ENCODE measurements at places on chromosomes 11 and 22.

DNA sequence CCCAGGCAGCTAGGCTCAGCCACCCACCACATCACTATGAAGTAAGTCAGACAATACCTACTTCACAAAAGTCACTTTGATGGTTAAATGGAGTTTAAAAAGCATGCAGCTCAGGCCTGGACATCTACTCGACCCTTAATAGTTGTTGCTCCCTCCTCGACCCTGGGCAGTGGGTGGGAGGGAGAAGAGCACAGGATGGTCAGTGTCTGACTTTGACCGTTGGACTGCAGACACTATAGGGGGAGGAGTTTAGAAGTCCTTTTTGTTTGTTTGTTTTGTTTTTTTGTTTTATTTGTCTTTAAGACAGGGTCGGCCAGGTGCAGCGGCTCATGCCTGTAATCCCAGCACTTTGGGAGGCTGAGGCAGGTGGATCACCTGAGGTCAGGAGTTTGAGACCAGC, 38.6 kb upstream of the XBP1 start:
- no peak for ATAC-seq

DNA sequence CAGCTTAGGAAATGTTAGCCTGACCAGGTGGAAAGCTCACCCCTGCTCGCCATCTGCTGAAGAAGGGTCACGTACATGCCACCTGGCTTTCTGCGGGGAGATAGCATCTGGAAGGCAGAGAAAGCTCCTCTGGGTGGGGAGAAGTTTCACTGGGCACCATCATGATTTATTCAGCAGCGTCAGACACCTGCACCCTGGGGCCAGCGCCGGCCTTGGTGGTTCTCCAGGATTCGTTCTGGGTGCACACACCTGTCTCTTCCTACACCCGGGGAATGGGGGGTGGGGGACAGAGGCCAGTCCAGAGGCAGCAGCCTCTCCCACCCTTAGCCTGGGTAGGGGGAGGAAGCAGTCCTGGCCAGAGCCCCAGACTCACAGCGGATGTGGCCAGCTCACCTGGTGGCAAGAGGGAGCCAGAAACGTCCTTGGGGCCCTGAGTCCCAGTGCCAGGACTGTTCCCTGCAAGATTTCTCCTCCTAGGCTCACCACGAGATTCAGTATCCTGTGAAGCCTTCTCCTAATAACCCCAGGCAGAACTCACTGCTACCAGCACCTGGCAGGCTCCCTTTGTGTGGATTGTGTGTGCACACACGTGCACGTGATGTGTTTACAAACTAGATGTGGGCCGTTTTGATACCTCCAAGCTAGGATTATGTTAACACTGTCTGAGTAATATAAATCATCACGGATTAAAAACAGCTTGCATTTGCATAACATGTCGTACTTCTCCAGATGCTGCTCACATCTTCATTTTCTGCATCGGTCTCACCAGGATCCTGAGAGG, 17.3 kb upstream of the RASD2 start:
- no peak for ATAC-seq

DNA sequence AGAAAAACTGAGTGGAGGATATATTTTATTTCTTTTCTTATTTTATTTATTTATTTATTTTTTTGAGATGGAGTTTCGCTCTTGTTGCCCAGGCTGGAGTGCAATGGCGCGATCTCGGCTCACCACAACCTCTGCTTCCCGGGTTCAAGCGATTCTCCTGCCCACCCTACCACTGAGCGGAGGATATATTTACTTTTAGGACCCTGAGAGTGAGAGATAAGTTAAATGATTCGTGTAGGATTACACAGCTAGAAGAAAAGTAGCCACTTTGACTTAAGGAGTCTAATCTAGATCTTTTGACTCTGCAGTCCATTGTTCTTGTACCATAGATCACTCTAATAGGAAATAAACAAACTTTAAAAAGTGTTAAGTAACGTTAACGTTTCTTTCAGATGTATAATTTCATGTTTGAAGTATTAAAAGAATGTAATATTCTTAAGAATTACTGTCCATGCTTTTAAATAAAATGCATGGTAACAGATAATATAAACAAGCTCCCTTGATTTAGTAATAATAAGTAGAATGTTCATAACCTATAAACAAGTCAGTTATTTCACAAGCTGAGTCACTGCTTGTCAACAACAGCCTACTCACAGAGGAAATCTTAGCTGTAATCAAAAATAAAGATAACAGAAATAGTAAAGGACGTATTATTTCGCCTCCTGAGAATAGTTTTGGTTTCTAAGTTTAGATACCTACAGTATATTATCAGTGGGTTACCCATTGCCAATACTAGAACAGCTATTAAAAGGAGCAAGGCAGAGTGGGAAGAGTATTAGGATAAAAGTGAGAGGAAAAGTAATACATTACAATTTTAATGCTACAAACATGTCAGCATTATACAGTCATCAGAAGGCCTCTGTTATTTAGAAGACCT, 18.6 kb downstream of the USP47 start:
- ATAC-seq, result peak; percentile 48

- ATAC-seq, result no peak
These were observed 2.7 kb upstream of the PPP6R3 start for GRCh38 chr11:68457898-68458249.

GRCh38 chr11:120178561-120179056, 32.2 kb upstream of the OAF start:
- ATAC-seq, result no peak

GRCh38 chr11:115886422-115886733, 382.2 kb upstream of the CADM1 start:
- no peak for ATAC-seq

DNA sequence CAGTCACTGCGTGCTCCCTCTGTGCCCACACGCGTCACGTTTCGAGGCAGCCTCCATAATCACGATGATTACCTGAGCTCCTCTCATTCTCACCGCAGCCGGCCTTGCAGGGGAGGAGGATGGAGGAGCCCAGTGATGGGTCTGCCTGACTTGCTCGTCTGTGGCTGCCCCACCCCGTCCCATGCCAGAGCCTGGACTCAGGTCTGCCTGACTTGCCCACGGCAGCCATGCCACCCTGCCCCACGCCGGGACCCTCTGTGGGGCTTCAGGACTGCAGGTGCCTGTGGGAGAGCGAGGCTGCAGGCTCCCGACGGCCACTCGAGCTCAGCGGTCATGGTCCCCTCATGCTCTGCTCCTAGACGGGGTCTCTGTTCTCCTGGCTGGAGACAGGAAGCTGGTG, 1025.1 kb downstream of the BRD1 start:
- ATAC-seq, result no peak

- ATAC-seq, result no peak
These were observed 48.5 kb downstream of the MS4A13 start for GRCh38 chr11:60563553-60564235.

- ATAC-seq, result no peak
These were observed 624.5 kb downstream of the OPCML start for GRCh38 chr11:132907651-132908413.

GRCh38 chr11:108672113-108672512, 7.2 kb downstream of the DDX10 start:
- no peak for ATAC-seq

- no peak for ATAC-seq
These were observed 43.2 kb upstream of the ACCSL start for GRCh38 chr11:44004452-44005062.

DNA sequence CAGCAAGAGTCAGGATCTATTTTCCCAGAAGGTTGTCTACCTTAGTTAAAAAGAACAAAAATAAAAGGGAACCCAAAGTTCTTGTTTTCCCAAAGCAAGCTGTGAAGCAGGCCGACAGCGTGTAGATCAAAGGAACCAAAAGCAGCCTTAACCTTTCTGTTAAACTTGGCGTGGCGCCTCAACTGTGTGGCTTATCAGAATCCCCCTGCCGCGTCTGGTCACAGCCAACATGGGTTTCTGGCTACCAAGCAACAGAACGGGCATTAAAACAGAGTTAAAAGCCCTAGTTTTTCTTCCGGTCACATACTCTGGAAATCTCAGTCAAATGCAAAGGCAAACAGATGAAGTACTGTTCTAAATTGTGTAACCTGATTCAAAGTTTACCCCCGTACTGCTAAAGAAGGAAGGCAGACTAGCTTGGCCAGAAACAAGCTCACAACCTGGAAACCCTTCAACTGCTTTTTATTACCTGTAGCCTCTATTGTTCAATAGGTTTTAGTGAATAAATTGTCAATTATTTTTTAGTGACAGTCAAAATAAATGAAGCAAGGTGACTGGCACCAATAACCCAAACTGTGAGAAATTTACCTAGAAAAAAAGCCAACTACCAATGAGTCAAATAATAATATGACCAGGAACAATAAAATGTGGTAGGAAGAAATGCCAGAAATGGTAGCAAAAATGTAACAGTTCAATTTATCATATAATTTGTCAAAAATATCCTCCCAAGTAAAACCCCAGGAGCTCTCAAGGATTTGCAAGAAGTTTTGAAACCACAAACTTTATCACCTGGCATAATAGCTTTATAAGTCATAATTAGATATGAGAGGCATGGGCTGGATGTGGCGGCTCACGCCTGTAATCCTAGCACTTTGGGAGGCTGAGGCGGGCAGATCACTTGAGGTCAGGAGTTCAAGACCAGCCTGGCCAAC, 21.4 kb downstream of the CHKA start:
- ATAC-seq, result peak; percentile 41

DNA sequence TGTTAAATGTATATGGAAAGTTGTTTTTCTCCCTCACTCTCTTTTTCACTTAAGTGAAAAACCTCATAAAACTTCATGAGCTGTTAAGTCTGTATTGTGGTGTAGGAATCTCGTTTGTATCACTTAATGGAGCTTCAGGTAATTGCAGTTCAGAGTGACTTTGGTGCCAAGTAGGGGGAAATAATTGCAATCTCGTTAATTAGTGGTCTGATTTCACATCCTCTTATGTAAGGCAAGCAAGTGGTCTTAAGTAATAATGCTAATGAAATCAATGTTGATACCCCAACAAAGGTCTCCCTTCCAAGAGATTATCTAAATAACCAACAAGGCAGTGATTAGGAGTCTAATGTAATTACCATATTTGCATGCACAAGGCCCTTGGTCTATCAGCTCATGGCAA, 174.2 kb upstream of the SORL1-AS1 start:
- ATAC-seq, result no peak

- ATAC-seq, result no peak
These were observed 36.9 kb downstream of the CHRDL2 start for GRCh38 chr11:74694136-74694930.

- ATAC-seq, result no peak
These were observed 110.6 kb upstream of the BID start for GRCh38 chr22:17884893-17885292.

DNA sequence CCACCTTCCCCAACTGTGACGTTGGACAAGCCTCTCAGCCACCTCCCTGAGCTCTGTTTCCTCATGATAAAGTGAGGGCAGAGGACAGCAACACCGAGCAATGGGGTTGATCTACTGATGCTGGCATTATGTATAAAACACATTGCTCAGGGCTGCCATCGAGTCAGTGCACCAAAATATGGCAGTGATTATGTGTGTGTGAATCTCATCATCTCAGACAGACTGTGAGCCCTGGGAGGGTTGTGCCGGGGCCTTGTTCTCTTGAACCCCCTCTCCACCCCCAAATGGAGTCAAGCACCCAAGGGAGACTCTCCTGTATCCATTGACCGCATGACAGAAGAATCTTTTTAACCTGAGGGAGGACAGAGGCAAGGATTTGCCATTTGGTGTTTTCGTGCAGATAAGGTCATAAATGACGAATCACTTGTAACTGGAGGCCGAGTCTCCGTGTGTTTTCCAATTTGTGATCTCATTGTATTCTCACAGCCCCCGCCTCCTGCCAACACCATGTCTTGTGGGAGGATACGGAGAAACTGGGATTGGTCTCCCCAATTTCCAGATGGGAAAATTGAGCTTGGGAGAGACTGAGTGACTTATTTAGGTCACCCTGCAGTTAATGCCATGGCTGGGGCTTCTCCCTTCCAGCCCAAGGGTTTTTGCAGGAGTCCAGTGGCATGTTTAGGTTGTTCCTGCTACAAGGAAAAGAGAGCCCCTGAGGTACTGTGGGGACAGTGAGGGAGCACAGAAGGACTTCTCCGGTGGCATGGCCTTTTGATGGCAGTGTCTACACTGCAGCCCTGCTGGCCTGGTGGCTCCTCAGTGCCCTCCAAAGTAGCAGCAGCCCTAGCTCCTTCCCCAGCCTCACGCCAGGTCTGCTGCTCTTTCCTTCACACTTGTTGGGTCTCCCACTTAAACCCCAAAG, 52.4 kb downstream of the CHRDL2 start:
- ATAC-seq, result no peak

- peak; percentile 92 for ATAC-seq
These were observed 7.7 kb downstream of the RIN1 start for GRCh38 chr11:66328302-66329144.

- ATAC-seq, result no peak
These were observed 35.4 kb downstream of the SDHD start for GRCh38 chr11:112121981-112122615.

GRCh38 chr11:71338801-71339395, 86.5 kb upstream of the SHANK2 start:
- ATAC-seq, result no peak

DNA sequence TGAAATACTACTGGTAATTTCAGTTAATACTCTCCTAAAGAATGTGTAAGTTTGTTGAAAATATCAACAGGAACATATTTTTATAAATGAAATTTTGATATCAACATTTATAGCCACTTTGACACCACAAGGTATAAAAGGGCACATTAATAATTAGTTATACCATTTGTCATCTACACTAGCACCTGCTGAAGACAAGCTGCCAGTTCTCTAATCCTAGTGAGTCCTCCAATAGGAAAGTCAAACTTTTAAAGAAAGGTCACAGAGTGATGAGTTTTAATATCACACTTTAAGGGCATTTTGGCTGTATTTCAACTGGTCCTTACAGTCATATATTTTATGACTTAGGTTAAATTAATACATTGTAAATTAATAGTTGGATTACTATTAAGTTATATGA, 52.3 kb downstream of the APOL5 start:
- no peak for ATAC-seq

DNA sequence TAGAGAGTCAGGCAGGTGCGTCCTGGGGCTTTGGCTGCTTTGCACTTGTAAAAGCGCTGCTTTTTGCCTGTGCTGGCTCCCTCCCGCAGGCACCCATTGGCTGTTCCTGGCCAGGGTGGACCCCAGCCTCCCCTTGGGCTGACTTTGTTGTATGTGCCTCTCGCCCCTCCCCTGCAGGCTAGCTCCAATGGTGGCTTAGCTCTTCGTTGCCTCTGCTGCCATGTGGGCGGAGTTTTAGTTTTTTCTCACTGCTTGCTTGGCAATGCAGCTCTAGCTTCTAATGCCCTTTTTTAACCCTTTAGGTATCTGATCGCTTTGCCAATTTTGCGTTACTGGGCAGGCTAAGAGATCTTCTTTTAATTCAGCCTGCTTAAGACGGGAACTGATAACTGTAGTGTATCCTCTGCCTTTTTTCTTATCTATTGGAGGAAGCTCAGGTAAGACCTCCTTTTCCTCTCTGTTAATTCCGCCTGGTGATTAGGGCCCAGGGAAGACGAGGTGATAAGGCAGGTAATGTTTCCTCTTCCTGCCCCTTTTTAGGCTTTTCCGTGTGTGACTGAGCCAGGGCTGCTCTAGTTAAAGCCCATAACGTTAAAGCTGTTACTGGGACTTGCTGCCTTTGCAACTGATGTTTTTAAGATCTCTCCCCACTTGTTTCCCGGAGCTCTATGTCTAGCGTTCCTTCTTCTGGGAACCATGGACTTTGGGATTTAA, 11.7 kb upstream of the GLYATL1 start:
- no peak for ATAC-seq

Measured in activated CD4-positive, CD25-positive, alpha-beta regulatory T cell treated with anti-CD3 and anti-CD28 coated beads, Interleukin-2, amount 50 U/mL, for 24 hours (primary cell).